MM.1S (cell line): ENCODE measurements at places on chromosomes 11 and 22.

DNA sequence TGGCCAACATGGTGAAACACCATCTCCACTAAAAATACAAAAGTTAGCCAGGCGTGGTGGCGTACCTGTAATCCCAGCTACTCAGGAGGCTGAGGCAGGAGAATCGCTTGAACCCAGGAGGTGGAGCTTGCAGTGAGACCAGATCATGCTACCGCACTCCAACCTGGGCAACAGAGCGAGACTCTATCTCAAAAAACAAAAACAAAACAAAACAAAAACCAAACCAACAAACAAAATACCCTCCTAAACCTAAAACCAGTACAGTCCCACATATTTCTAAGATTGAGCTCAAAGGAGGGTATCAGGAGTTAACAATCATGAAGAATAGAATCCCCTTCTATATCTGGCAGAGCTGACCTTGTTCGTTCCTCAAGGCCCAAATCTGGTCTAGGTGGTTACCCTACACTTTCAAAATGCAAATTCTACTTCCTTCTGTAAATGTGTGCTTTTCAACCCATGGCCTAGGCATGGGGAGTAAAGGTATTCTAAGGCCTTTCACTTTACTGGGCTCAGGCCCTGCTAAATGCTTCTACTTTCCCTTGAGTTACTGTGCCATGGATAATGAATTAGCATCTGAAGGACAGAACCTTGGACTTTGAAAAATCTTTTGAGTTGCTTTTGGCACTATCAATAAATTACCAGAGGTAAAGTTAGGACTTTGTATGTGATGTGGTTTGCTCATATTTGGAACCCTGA lies 10.4 kb upstream of the PPP2R1B start:
- no peaks in the 10 kb centered on the region for H3K36me3 ChIP-seq

DNA sequence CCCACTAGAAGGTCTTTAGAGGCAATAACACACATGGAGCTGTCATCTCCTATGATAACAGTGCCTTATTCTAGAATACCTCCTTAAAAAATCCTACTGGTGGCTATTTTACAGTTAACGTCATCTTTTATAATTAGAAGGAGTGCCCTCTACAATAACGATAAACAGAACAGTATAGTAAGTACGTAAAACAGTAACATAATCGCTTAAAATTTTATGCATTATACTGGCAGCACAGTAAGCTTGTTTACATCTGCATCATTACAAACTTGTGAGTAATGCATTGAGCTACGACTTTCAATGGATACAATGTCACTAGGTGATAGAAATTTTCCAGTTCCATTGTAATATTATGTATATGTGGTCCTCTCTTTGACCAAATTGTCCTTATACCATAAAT lies 24.3 kb upstream of the OR8D2 start:
- DNase-seq = no peak
- no peaks in the 10 kb centered on the region for H3K36me3 ChIP-seq
- no peak overlapping the region for H3K27ac ChIP-seq

- no peaks in the 10 kb centered on the region for H3K4me1 ChIP-seq
- no peak for DNase-seq
- no peak overlapping the region for H3K27ac ChIP-seq
- H3K27me3 ChIP-seq = no peaks in the 10 kb centered on the region
- no peak overlapping the region for H3K4me3 ChIP-seq
Observed at GRCh38 chr22:40890881-40891280, 29.0 kb upstream of the DNAJB7 start.

DNA sequence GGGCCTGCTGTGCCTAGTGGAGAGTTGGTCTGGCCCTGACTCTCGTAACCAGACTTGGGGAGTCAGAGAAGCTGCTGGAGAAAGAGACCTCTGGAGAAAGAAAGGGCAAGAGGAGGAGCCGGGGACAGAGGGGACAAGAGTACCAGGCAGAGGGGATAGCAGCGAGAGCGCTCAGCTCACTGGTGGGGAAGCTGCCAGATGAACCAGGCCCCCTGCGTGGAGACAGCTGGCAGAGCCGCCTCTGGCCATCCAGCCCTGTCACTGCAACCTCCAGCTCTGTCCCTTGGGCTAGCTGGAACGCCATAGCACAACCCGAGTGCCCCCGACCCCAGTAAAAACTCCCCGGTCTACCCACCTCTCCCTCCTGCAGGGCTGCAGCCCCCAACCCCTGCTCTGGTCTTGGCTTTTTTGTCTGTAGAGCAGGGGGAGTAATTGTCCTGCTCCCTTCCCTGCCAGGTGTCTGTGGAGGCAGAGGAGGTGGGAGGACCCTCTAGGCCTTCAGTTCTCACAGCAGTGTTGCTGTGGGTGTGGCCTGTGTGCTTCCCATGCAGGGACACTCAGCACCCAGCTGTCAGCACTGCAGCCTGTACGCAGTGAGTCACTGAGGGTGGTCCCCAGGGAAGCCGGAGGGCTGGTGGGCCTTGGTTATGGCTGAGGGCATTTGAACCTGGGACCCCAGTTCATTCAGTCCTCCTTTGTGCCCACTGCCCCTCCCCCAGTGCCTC lies 4.8 kb upstream of the SUN2 start:
- H3K27me3 ChIP-seq = no peaks in the 10 kb centered on the region
- H3K4me3 ChIP-seq = no peak overlapping the region
- H3K4me1 ChIP-seq = peaks cover 10% of the 10 kb centered on the region
- DNase-seq = no peak
- no peaks in the 10 kb centered on the region for H3K36me3 ChIP-seq
- H3K27ac ChIP-seq = no peak overlapping the region

DNA sequence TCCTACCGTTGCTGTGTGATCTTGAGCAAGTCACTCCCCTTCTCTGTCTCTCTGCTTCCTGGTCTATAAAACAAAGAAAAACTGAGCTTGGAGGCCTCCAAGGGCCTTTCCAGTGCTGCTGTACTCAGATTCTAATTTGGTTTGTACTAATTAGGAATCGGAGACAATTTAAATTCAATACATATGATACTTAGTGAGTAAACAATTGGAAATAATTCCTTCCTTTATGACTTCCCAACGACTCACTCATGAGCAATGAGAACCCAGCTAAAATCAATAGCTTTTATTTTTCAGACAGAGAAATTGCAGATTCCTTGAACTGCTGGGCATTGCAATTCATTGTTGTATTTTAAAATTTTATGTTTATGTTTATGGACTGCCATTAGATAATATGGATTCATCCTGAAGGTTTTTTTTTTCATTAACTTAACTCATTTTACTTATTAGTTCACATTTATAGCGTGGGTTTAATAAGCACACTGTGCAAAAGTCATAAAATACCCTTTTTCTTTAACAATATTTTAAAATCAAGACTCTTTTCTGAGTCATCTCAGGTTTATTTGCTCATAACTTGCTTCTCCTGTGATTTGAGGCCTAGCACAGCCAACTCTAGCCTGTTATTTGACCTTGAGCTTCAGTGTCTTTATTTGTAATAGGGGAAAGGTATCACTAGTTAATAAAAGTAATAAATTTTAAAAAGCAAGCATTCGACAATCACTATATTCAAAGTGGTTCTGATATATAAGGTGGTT lies 95.8 kb downstream of the TP53I11 start:
- H3K4me3 ChIP-seq = no peak overlapping the region
- no peaks in the 10 kb centered on the region for H3K36me3 ChIP-seq
- H3K27me3 ChIP-seq = 0 out of 2 replicates have a peak, but pooled peaks cover 2% of the 10 kb centered on the region
- H3K27ac ChIP-seq = no peak overlapping the region

DNA sequence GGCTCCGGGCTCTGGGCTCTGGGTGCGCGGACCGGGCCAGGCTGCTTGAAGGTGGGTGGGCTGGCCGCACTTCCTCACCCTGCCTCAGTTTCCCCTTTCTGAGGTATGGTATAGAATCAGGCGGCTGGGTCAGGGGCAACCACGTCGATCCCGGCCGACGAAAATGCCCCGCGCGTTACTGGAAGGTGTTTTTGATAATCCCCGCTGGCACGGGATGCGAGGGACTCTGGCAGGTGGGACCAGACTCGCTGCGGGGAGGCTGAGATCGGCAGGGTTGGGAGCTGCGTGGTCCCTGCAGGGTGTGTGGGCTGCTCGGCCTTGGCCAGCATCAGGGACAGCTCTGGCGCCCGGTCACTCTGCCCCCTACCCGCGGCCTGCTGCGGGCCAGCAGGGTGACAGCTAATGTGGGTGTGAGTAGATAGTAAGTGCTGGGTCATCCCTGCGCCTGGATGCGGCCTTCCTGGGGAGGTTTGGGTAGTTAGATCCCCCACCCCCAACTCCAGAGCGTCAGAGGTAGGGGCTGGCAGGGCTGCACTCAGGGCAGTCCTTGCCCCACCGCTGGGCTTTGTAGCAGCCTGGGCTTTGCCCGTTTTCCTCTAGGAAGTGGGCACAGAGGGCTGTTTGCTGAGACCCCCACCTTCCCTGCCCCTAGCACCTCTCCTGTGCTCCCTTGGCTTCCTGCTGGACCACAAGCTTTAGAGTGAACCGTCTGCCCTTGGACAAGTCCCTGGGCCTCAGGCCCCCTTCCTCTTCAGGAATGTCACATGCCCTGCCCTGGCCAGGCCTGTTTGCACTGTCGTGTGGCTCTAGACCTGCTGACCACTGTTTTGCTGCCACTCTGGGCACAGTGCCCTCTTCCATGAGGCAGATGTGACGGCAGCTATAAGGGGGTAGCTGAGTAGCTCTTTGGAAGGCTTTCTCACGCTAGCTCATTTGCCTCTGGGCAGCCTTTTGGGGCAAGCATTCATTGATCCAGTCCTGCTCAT lies 579 bp downstream of the TANGO2 start:
- no peak overlapping the region for H3K27ac ChIP-seq
- DNase-seq = peak; percentile 12
- H3K4me1 ChIP-seq = peaks cover 9% of the 10 kb centered on the region

GRCh38 chr22:50261615-50262459 lies at the start of gene MAPK12:
TSS of gene MAPK12 (minus strand) at chr22:50261683. CDS start at chr22:50261509, 174 bp downstream.
- no peaks in the 10 kb centered on the region for H3K27me3 ChIP-seq
- H3K4me3 ChIP-seq = peak within 1 kb of the TSS; percentile 90
- DNase-seq = peak; percentile 63
- peaks cover 8% of the 10 kb centered on the region for H3K4me1 ChIP-seq
- no peak within 1 kb of the TSS for H3K27ac ChIP-seq

DNA sequence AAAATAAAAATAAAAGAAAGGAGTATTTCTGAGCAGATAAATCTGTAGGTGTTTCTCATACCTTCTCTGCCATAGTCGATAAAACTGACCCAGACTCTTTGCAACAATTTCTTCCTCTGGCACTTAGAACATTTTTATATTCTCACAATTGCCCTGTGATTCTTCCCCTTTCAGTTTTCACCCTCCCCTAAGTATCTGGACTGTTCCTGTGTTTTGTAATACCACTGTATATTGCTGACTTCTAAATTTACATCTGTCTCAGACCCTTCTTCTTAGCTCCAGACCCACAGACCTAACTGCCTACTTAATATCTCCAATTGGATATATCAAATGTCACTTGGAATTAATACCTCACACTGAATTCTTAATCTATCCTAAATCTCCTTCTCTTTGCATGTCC lies 133.4 kb upstream of the DDI1 start:
- peak overlapping the region; percentile 54; the same call in 1 of the 2 replicates for H3K27ac ChIP-seq
- no peaks in the 10 kb centered on the region for H3K27me3 ChIP-seq
- no peak for DNase-seq
- peaks cover 44% of the 10 kb centered on the region for H3K4me1 ChIP-seq
- H3K4me3 ChIP-seq = no peak overlapping the region

DNA sequence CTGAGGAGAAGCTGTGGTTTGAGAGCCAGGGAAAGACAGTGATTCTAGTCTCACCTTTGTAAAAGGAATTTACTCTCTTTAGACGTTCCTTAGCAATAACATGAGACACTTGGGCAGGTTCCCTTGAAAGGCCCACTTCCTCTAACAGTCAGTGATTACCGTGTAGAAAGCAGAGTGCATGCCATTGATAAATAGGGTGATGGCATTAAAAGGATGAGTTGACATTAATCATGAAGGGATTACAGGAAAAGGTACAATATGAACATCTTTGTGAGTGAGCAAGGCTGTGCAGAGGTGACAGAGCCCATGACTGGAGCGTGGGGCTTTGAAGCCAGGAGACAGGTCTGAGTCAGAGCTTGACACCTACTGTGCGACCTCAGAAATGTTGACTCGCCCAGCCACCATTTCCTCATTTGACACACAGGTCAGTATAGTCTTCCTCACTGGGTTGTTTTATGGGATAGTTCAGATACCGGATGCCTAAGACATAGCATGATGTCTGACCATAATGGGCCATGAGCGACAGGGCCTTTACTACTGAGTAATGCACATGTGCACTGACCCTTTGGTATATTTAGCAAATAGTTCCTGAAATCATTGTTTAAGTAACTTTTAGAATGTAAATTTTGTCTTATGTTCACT lies 341.7 kb upstream of the MTNR1B start:
- no peaks in the 10 kb centered on the region for H3K36me3 ChIP-seq
- no peak for DNase-seq
- no peaks in the 10 kb centered on the region for H3K4me1 ChIP-seq
- H3K27me3 ChIP-seq = no peaks in the 10 kb centered on the region
- no peak overlapping the region for H3K4me3 ChIP-seq
- no peak overlapping the region for H3K27ac ChIP-seq

DNA sequence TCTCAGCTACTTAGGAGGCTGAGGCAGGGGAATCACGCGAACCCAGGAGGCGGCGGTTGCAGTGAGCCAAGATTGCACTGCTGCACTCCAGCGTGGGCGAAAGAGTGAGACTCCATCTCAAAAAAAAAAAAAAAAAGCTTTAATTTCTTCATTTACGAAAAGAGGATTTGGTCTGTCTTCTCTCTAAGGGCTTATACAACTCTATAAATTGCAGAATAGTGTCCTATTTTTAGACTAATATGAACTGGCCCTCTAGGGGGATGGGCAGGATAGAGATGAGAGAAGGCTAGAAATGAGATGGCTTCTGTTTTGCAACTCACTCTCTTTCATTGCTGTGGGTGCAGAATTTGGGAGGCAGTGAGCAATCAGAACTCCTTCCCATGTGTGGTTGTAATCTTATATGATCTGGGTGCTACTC lies 11.3 kb downstream of the MAML2 start:
- H3K4me1 ChIP-seq = peaks cover 12% of the 10 kb centered on the region
- no peak overlapping the region for H3K27ac ChIP-seq
- H3K36me3 ChIP-seq = 0 out of 2 replicates have a peak, but pooled peaks cover 9% of the 10 kb centered on the region
- no peak for DNase-seq
- H3K27me3 ChIP-seq = no peaks in the 10 kb centered on the region

GRCh38 chr22:42353883-42354727 lies 78.1 kb downstream of the NFAM1 start:
- H3K27me3 ChIP-seq = peaks cover 67% of the 10 kb centered on the region
- H3K36me3 ChIP-seq = no peaks in the 10 kb centered on the region
- no peak for DNase-seq
- no peak overlapping the region for H3K27ac ChIP-seq
- no peak overlapping the region for H3K4me3 ChIP-seq

GRCh38 chr11:102683277-102683676 lies 22.3 kb downstream of the MMP27 start:
- H3K4me3 ChIP-seq = no peak overlapping the region
- no peaks in the 10 kb centered on the region for H3K4me1 ChIP-seq
